ENCODE measurements at places on chromosomes 6 and 20.
A peak's percentile ranks its signal among the peaks of the same experiment; 100 is the strongest.

GRCh38 chr6:70379473-70380013 lies 33.8 kb upstream of the FAM135A start:
- DNase-seq: no peak

GRCh38 chr6:119637768-119638167 lies 288.2 kb upstream of the MAN1A1 start:
- DNase-seq: no peak

GRCh38 chr6:101585501-101585900 lies 192.0 kb downstream of the GRIK2 start:
- DNase-seq: no peak

DNA sequence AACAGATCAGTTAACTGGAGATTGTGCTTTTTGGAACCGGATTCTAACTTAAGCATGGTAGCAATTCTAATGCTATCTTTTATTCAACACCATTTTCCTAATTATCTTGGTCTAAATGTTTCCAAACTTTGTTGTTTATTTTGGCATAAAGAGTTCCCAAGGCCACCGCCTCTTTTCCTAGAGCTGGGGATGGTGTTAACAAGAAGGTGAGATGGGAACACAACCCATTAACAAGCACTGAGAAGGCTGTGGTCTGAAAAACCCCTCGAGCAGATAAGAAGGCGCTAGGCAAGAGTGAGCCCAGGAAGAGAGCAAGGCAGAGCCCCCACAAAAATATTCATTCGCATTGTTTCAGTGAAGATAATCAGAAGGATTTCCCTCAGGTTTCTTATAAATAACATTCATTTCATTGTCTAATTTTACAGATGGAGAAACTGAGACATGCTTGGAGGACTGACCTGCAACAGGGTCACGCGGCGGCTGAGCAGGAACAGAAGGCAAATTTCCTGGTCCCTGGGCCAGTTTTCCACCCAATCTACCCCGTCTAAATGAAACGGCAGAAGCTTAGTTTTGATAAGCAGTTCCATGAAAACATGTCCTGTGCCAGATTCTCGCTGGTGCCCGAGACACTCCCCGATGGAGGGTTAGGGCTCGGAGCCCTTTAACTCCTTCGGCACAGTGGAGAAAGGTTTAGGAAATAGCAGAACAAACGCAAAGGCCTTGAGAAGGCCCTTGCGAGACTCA lies 155.6 kb downstream of the FOXC1 start:
- no peak for DNase-seq

DNA sequence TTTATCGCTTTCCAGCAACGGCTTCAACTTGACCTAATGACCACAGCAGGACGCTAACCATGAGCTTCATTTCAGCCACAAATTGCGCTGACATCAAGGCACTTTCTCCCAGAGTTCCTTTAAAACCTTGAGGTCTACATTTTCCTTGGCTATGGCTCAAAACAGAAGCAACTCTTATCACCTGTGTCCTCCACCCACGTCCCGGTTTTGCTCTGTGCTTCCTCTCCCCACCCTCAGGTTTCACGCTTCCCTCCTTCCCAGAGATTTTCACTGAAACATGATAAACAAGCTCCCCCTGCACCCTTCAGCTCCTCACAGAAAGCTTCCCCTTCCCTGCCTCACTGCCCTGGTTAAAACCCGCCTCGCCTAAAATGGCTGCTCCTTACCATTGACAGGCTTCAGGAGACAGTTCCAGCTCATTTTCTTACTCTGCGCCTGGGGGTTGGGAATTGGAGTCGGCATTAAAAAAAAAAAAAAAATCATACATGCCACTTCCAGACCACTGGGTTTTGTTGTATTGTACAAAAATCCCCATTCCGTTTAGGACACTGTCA lies 229.5 kb downstream of the UBE3D start:
- no peak for DNase-seq

GRCh38 chr6:62746968-62747367 lies 460.9 kb upstream of the KHDRBS2 start:
- no peak for DNase-seq

DNA sequence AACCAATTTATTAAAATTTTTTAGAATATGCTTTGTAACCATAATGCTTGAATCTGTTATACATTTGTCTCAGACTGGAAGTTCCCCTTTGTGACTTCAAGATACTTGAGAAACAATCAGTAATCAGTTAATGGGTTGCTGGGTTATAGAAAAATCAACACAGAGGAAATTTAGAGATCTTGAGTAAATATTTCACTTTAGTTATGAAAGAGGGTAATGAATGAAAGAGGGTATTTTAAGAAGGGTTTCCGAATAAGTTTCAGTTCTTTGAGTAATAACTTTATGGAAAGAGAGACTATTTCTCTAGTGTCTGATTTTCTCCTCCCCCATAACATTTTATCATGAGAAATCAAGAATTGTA lies 21.4 kb downstream of the ZFAND3 start:
- no peak for DNase-seq

DNA sequence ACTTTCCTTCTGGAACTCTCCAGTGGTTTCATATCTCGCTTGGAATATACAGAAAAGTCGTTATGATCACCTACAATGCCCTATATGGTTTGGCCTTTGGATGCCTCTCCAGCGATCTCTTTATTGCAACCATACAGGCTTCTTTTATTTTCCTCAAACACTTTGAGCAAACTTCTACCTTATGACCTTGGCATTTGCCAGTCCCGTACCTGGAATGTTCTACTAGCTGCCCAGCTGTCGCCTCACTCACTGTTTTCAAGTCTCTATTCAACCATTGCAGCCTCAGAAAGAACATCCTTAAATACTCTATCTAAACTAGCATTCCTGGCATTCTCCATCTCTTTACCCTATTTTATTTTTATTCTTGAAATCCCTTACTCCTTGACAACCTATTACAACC lies 50.4 kb upstream of the NEDD9 start:
- DNase-seq: no peak

DNA sequence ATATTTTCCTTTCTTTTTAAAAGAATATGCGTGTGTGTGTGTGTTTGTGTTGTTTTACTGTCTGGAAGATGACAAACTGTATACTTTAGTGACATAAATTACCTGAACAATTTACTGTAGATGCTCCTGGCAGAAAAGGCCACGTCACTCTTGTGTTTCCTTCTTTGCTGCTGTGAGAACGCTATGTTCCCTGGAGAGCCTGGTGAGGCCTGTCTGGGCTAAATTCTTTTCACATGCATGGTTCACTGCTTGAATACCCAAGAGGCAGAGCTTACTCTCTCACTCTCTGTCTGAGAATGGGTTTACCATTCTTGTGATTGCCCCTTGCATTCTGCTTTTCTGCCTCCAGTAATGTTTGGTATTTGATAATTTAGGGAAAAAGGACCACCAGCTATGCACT lies 64.3 kb downstream of the EDN1 start:
- no peak for DNase-seq

GRCh38 chr6:38420207-38420606 lies 219.5 kb downstream of the BTBD9 start:
- DNase-seq: no peak

DNA sequence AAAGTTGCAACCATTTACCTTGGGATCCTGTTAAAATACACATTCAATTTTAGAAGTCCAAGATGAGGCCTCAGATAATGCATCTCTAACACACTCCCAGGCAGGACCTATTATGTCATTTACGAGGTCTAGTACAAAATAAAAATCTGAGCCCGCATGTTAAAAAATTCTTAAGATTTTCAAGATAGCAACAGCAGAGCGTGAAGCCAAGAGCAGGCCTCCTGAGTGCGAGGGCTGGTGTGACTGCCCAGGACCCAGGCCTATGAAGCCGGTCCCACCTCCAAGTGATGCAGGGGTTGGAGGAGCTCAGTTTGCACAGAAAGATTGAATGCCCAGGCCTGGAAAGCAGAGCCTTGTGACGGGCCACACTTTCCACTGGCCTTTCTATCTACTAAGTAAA lies 211.1 kb upstream of the KCNQ5 start:
- no peak for DNase-seq

- peak; percentile 90 for DNase-seq
Measured at GRCh38 chr6:32118782-32119628, 9.0 kb downstream of the ATF6B start.

GRCh38 chr6:29792123-29793035 lies 35.2 kb upstream of the HLA-G start:
- DNase-seq: peak; percentile 95

- no peak for DNase-seq
Measured at GRCh38 chr6:32183030-32183429, 1.0 kb downstream of the AGER start.

DNA sequence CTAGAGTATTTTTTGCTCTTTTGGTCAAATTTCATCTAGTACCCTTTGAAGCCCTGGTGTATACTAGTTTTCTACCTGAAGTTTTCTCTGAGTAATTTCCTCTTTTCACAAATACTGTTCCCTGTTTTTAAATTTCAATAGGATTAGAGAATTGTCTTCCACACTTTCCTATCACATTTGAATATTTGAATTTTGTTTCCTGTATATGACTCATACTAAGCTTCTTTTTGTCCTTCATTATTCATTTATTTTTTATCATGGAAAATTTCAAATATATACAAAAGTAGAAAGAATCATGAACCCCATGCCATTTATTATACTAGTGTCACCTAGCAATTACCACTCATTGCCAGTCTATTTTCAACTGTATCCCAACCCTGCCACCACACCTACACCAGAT lies 52.7 kb downstream of the LHFPL5 start:
- no peak for DNase-seq

GRCh38 chr6:132931936-132932514 lies 117.7 kb downstream of the RPS12 start:
- DNase-seq: no peak

GRCh38 chr6:110039364-110039980 lies 61.4 kb downstream of the GPR6 start:
- DNase-seq: no peak

GRCh38 chr20:44601801-44602204 lies 19.4 kb downstream of the PKIG start:
- no peak for DNase-seq

GRCh38 chr6:150925590-150925928 lies 60.1 kb downstream of the MTHFD1L start:
- DNase-seq: no peak

GRCh38 chr6:41073968-41074691 lies 1.4 kb downstream of the NFYA start:
- no peak for DNase-seq

DNA sequence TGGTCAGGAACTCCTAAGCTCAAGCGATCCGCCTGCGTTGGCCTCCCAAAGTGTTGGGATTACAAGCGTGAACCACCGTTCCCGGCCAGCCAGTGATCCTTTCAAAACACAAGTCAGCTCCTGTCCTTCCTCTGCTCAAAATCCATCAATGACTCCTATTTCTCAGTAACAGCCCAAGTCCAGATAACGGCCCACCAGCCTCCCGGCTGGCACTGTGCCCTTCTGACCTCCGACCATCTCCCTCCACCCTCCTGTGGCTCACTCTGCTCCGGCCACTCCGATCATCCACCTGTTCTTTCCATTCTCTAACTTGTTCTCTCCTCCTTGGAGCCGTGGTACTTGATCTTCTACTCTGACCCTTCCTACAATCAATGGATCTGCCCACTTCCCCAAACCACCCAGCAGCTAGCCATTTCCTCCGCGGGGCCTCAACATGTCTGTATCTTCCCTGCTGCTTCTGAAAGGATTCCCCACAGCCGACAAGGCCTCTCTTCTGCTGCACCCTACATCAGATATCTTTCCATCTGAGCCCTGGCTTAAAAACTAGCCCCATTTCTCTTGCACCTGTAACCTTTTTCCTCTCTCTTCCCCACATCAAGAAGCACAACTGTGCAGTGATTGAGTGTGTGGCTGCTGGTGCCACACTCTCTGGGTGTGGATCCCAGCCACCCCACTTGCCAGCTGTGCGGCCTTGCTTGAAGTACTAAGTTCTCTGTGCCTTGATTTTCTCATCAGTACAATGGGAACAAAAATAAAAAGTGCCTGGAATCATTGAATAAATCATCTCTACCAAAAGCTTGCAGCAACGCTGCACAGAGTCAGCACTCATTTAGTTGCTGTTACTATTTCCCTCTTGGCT lies 6.1 kb upstream of the ZMYND8 start:
- no peak for DNase-seq

DNA sequence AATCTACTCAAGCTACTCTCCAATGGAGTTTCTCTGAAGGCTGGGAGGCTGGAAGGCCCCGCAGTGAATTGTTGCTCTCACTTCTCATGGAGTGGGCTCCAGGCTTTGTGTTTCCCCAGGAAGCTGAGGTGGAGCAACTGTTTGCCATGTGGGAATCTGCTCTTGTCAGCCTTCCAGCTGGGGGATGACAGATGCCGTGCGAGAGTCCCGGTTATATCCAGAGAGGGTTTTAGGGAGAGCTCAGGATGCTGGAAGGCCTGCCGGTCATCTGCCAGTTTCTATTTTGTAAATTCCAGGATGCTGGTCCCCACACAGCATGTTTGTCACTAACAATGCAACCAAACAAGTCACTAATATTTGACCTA lies 98.2 kb upstream of the NAA20 start:
- DNase-seq: no peak

- no peak for DNase-seq
Measured at GRCh38 chr20:60132827-60133670, 174.8 kb downstream of the CDH26 start.

DNA sequence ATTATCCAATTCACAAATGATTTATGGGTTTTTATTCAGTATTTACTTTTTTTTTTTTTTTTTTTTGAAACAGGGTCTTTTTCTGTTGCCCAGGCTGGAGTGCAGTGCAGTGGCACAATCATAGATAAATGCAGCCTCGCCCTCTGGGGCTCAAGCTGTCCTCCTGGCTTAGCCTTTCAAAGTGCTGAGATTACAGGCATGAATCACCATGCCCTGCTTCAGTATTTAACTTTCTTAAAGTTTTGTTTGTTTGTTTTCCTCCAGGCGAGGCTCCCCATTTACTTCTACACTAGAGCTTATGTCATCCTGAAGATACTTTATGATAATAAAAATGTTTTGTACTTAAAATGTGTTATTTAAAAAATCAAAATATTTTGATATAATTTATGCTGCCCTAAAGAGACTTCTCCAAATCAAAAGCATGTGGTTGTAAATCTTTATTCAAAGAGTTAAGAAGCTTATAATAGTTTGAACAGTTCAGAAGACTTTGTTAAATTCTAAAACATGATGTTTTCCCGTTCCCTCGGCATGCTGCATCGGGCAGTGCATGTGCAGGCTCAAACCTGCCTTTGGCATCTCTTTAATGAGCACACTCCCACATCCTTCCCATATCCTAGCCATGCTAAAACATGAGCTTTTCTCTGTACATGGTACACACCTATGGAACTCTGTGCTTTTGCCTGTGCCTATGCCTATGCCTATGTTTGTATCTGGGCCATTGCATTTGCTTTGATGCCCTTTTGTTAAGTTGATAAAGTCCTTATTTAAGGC lies 11.0 kb downstream of the SMPDL3A start:
- no peak for DNase-seq

DNA sequence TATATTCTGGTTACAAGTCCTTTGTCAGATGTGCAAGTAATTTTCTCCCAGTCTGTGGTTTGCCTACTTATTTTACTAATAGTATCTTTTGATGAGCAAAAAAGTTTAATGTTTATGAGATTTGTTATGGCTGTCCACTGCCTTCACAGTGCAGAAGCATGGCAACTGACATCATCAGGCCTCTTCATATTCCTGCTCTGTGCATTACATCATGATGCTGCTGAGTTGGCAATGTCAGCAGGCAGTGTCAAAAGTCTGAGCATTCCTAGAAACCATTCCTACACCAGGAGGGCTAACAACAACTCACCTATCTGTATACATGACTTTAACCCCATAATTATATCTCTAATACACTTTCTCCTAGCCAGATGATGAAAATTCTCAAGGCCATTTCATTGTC lies 10.8 kb upstream of the OR2B2 start:
- no peak for DNase-seq

GRCh38 chr6:34900321-34901031 lies 11.4 kb downstream of the ANKS1A start:
- DNase-seq: no peak

- DNase-seq: no peak
Measured at GRCh38 chr6:20868397-20869096, 334.3 kb downstream of the CDKAL1 start.
